Caudate nucleus (tissue), 63 donors: ENCODE measurements at places on chromosomes 2 and 18.

- DNase-seq: no peak
These were observed 294.8 kb upstream of the FIGN start for GRCh38 chr2:164030623-164031022.

DNA sequence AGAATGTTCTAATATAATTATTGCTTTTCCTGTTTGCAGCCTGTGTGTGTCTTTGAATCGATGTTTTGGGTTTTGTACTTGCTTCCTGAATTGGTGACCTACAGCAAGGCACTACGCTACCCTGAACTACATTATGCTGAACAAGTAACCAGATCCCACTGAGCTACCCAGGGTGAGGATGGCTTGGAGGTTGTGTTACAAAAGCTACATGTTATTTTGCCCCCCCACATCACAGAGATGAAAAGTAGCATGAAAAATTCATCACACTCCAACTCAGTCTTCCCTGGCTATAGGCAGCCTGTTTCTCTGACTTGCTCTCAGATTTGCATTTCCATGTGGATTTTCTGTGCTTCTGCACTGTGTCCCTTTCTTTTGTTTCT lies 162.1 kb downstream of the LDLRAD4 start:
- no peak for DNase-seq

DNA sequence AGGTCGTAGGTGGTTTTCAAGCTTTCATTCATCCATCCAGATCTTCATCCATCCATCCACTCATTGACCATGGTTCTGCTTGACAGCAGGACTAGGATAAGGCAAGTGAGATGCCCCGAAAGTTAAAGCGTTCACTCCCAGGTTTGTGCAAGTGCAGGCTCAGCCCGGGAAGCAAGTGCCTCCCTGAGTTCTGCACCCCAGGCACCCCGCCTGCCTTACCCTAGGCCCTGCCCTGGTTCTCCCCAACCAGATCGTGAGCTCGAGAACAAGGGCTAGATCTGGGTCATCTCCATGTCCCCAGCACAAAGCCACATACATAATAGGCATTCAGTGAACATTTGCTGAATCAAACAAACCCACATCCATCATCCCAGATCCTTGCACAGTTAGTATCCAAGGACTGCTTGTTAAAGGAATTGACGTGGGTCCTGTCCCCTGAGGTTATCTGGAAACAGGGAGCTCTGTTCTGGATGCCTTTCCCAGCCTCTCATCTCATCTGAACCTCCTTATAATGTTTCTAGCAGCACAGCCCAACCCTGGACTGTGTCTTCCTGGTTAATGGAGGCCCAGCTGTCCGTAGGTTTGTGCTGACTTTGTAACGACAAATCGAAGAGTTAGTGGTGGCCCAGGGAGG lies 116.1 kb upstream of the GPC1 start:
- no peak for DNase-seq

GRCh38 chr2:33589444-33589843 lies 9.7 kb downstream of the FAM98A start:
- no peak for DNase-seq

DNA sequence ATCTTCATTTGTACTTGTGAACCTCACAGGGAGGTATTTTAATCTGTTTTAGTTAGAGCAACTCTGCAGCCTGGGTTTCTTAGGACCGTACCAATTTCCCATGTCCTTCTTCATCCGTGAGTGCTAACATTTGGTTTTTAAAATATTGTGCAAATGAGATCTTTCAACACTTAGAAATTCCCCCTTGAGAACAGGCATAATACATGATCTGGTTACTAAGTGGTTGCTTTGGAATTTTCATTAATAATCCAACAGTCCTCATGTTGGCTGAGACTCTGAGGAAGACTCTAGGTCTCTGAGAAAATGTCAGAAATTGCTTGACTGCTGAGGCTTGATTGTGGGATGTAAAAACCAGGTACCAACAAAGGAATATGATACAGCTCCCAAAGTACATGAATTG lies 125.6 kb upstream of the CDCA7 start:
- no peak for DNase-seq

- no peak for DNase-seq
These were observed 5.5 kb upstream of the NRBP1 start for GRCh38 chr2:27422958-27423357.

DNA sequence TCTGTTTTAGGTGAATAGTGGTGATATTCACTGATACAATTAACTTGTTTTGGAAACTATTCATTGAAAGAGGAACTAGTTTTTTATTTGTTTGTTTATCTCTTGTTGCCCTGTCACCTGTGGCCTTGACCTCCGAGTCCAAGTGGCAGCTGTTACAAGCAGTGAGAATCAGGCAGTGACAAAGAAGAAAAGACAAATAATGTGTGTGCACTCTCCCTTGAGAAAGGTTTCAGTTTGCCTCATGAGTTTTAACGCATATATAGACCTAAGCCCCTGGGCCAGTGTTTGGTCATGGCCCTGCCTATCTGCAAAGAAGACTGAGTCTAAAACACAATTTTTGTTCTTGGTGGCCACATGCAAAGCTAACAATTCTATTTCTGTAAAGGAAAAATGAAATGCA lies 15.3 kb downstream of the KYNU start:
- DNase-seq: no peak

DNA sequence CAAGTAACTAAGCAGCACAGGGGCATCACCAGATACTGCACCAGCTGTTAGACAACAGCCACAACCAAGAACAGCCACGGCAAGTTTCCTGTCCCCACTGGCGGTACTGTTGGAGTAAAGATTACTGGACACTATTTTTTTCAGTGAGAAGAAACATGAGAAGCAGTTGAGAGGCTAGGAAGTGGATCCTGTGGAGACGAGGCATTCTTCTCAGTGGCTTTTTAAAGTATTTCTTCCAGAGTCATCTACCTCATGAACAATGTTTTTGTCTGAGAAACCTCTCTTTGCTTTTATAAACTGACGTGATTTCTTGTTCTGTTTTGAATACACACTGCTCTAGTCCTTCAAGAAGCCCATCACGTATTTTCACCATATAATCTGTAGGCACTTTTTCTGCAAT lies 18.8 kb downstream of the TM4SF20 start:
- DNase-seq: no peak

DNA sequence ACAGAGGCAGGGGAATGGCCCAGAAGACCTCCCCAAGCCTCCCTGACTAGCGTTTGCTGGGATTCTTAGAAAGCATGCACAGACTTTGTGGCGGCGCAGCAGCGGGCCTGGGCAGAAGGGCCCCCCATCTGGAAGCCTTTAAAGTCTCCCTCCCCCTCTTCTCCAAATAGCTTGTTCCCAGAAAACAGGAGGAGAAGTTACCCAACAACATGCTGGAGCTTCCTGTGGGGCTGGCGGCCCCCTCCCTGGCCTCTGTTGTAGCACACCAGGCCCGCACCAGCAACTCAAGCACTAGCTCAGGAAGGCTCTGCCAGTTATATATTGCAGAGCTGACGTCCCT lies 334.8 kb downstream of the DYSF start:
- no peak for DNase-seq

- DNase-seq: no peak
These were observed 33.8 kb downstream of the PRKCE start for GRCh38 chr2:45685260-45685659.

DNA sequence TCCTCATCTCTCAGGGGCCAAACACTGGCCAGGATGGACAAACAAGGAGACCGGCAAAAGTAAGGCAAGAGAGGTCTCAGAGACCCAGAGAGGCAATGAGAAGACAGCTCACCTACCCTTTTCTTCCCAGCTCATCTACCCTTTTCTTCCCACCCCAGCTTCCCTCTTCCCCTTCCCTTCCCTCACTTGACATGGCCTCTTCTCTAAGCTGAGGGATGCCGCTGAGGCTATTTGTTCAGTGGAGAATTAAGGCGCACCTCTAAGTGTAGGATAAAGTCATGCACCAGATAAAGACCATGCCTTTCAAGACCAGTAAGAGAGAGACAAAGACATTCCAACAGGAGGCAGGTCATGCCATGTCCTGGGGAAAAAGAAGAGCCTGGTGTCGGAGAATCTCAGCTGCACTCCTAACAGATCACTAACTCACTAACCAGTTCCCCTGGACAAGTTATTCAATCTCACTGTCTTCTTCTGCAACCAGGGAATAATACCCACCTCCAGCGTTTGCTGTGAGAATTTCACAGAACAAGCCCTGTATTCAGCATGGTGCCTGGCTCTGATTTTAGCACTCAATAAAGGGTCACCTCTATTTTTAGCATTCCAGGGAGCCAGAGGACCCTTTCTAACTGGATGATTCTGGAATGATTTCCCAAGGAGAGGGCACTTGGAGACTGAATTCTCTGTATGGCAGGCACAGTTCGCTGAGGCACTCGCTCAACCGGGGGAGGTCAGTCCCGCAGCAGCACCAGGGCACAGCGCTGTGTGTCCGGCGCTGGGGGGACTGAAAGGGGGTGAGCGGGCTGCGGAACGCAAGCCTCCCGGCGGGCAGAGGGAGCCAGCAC lies 3.0 kb upstream of the FOSL2 start:
- peak; percentile 80 for DNase-seq
